ENCODE measurements at places on chromosomes 6 and 20. TPM values are rescaled to one million over a fixed set of nuclear protein-coding genes. Genes with fewer than 3 reads are reported as not detected.

DNA sequence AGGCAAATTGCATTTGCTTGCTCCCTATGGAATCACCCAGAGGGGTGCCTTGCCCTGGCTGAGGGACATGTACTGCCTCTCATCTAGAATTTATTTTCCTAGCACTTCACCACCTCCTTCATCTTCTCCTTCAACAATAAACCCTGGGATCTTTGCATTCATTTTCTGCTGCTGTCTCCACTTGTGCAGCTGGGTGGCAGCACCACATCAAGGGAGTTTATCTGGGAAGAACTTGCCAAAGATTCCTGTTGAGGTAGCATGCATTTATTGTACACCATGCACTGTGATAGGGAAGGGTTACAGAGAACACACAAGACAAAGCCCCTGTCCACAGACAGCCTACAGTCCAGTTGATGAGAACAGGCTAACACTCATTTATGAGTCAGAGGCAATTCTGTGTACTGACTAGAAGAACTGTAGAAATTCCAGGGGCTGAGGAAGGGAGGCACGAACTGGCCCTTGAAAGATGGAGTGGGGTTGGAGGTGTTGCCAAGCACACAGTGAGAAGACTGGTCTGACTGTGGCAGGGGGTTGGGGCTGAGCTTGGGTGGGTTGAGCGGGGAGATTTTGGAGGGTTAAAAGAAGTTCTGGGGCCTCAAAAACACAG, 17.5 kb downstream of the C20orf173 start:
- no peak for DNase-seq

DNA sequence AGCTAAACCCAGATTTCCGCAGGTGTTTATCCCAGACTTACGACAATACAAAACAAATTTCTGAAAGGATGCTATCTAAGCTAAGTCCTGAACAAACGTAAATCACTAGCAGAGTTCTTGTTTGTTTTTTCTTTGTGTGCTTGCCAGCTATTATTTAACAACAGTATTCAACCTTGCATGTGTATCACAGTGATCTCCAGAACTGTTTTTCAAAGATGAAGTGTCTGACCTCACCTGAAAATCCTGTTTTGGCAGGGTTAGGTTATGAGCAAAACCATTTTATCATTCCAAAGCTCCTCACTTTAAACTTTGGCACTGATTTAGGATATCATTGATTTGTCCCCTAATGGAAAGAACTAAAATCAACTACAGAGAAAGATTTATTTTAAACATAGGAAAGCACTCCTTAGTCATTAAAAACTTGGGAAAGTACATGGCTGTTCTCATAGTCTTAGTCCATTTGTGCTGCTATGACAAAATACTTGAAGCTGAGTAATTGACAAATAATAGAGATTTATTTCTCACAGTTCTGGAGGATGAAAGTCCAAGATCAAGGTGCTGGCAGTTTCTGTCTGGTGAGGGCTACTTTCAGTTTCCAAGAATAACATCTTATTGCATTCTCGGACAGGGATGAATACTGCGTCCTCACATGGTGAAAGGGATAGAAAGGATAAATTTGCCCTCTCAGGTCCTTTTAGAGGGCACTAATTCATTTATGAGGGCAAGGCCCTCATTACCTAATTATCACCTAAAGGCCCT, 20.8 kb upstream of the BMP5 start:
- no peak for DNase-seq

- no peak for DNase-seq
Observed at GRCh38 chr6:68649669-68650068, 14.6 kb downstream of the ADGRB3 start.

DNA sequence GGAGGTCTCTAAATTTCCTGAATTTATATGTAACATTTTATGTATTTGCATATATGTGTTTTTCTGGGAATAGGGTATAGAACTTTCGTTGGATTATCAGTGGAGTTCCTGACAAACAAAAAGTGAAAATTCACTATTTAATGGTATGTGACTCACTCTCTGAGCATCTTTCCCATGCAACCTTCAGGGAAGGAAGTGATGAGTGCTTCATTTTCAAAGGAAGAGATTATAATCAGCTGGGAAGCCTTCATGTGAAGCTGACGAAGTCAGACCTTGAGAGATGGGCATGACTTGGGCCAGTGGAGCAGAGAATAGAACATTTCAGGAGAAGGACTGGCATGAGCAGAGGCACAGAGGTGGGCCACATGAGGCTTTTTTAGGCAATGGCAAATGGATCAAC, 72.7 kb downstream of the FAXC start:
- DNase-seq: no peak

GRCh38 chr6:157542414-157543160, 161.6 kb downstream of the ZDHHC14 start:
- DNase-seq: no peak

- no peak for DNase-seq
Observed at GRCh38 chr6:166253778-166254204, 54.4 kb downstream of the PRR18 start.

GRCh38 chr20:43844778-43845614, 69.7 kb upstream of the TOX2 start:
- DNase-seq: no peak

The TRERF1 gene
- 0.99 TPM for total RNA-seq

The KHDC1L gene
- not detected for total RNA-seq

The MARCKS gene
- 56.3 TPM for total RNA-seq

The LHFPL5 gene
- total RNA-seq: not detected

The DOP1A gene
- 13.8 TPM for total RNA-seq

The CST4 gene
- total RNA-seq: not detected

The QKI gene
- 296 TPM for total RNA-seq

The PBOV1 gene
- total RNA-seq: not detected

The EPPIN gene
- total RNA-seq: not detected

All from psoas muscle (tissue), 8 donors.